Kidney epithelial cell (primary cell): ENCODE measurements at places on chromosomes 16 and 17.

- DNase-seq: no peak
Measured at GRCh38 chr17:2051061-2051932, 3.6 kb upstream of the HIC1 start.

GRCh38 chr17:50211249-50212120 lies 10.1 kb upstream of the COL1A1 start:
- no peak for DNase-seq

- no peak for DNase-seq
Measured at GRCh38 chr16:28042811-28043210, 20.7 kb downstream of the GSG1L start.

GRCh38 chr17:67449065-67449464 lies 72.0 kb downstream of the PITPNC1 start:
- DNase-seq: no peak

DNA sequence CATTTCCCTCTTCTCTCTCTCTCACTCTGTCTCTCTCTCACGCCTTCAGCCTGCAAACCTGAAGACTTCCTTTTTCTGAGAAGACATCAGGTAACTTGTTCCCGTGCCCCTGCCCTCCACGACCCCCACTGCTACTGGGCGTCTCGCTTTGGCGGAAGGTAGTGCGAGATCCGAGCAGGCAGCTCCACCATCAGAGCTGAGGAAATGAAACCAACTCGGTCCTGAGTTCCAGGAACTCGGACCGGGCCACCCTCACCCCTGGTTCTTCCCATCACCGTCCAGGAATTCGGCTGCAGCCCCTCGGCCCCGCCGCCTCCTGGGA lies 585 bp downstream of the MLKL start:
- no peak for DNase-seq

DNA sequence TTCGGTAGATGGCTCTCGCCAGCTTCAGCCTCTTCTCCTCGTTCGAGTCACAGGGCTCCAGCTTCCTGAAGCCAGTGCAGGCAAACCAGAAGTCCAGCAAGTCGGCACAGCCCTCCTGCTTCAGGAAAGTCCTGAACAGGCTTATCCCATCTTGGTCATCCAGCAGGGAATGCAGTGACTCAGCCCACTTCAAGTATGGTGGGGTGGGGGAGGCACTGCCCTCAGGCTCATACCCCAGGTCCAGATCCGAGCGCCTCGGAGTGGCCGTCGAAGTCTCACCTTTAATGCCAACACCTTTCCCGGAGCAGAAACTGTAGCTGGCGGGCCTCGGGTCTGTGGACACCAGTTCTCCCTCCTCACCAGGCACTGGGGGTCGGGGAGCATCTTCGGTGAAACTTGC lies 5.9 kb downstream of the AXIN1 start:
- DNase-seq: no peak

- DNase-seq: no peak
Measured at GRCh38 chr17:59863616-59864015, 29.1 kb downstream of the TUBD1 start.

- DNase-seq: no peak
Measured at GRCh38 chr16:20020976-20021375, 52.7 kb downstream of the GPR139 start.

DNA sequence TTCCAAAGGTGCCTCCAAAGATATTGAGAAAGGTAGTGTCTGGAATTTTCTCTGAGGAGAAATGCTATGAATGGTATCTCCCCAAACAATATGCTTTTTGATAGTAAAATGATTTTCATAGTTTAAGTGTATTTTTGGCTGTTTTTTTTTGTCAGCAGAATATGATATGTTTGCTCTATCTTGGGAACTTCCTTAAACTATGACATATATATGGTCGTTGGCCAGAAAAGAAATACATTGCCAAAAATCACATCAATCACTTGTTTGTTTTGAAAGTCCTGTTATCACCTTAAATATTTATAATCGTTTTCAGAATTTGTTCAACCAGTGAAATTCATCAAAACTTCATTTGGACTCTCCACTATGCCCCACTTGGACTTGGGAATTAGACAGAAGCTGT lies 816.9 kb downstream of the CDH11 start:
- DNase-seq: no peak

GRCh38 chr17:34199932-34200534 lies 55.1 kb upstream of the CCL2 start:
- DNase-seq: peak; percentile 23

DNA sequence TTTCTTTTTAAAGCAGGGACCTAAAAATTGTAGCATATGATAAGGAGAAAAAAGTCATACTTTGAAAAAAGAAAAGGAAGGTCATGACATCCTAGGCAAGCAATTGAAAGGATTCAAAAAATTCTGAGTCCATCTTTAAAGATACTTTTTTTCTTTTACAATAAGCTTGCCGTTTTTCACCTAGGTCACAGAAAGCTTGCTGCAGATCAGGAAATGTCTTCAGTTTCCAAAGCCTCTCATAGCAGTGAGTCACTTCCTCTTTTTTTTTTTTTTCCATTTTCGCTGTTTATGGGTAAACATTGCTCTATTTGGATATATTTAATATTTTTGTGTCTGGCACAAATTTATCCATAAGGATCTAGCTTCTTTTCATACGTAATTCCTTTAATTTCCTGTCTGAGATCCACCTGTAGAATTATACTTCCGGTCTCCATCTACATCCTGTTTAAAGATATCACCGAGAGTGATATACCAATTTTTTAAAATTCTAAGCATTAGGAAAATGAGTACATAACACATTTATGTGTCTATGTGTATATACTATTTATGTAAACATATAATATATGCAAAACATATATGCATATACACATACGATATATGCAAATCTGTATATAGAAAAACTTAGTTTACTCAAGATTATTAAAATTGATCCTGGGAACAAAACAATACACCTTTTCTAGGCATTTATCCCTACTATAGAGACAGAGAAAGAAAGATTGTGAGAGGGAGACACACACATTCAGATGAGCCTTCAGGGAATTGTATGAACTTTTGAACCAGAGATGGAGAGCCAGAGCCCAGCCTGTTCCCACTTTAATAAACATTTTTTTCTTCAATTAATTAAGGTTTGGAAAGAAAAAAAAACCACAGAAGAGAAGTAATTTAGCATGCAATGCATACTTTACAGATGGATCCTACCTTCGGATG lies 134.4 kb downstream of the SKAP1 start:
- no peak for DNase-seq

DNA sequence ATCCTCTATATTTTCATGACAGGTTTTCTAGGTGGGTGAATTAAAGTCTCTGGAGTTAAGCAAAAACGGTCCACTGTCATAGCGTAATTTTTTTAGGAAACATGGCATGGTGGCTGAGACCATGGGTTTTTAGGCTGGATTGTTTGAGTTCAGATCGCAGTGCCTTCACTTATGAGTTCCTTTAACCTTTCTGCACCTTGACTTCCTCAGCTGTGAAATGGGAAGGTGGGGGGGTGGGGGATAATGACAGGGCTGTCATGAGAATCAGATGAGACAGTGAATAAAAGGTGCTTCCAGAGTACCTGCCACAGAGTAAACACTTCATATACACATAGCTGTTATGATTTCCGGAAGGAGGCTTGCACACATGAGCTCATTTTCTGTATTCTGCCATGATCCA lies 11.8 kb downstream of the PRCD start:
- DNase-seq: no peak

DNA sequence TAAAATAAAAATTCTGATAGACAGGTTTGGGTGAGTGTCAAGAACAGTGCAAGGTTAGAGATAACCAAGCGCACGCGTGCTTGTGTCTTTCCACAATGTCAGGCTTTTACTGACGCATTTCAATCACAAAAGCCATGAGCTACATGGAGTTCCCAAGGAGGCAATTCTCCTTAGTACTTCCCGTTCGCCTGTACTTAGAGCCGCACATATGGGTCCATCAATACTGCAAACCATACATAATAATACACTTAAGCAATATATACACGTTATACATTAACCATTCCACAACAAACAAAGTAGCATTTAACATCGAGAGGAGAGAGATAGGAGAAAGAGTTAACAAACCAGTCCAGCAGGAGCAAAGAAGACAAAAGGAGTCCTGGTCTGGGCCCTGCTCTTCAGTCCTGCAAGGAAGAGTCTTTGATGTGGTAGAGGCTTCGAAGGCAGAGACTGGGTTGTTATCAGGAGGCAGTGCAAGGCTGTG lies 11.9 kb upstream of the GPRC5C start:
- no peak for DNase-seq

GRCh38 chr16:5756969-5757368 lies 659.4 kb upstream of the EEF2KMT start:
- DNase-seq: no peak

DNA sequence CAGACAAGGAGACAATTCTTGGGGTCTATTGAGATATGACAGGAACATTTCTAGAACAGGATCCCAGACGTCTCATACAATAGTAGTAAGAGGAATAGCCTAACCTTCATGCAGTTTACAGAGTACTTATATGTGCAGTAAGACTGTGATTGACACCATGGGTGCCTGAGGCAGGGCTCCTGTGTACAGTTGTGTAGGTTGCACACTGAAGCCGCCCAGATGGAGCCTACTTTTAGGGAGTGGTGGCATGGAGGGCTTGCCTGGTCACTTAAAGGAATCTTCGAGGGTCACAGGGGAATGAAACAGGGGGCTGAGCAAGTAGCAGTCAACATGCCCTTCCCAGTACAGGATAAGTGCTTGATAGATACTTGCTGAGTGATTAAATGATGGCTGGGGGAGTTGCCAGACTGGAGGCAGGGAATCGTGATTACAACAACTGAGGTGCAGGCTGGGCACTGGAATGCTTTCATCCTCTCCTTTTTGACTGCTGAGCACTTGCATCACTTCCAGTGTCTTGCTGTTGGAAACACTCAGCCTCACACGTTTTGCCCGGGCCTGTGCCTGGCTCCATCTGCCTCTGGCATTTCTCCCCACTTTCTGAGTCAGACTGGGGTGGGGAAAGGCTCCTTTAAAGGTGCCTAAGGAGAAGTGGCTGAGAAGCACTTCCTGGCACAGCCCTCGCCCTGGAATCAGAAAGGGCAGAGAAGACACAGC lies 71.0 kb downstream of the COPRS start:
- DNase-seq: peak; percentile 48

DNA sequence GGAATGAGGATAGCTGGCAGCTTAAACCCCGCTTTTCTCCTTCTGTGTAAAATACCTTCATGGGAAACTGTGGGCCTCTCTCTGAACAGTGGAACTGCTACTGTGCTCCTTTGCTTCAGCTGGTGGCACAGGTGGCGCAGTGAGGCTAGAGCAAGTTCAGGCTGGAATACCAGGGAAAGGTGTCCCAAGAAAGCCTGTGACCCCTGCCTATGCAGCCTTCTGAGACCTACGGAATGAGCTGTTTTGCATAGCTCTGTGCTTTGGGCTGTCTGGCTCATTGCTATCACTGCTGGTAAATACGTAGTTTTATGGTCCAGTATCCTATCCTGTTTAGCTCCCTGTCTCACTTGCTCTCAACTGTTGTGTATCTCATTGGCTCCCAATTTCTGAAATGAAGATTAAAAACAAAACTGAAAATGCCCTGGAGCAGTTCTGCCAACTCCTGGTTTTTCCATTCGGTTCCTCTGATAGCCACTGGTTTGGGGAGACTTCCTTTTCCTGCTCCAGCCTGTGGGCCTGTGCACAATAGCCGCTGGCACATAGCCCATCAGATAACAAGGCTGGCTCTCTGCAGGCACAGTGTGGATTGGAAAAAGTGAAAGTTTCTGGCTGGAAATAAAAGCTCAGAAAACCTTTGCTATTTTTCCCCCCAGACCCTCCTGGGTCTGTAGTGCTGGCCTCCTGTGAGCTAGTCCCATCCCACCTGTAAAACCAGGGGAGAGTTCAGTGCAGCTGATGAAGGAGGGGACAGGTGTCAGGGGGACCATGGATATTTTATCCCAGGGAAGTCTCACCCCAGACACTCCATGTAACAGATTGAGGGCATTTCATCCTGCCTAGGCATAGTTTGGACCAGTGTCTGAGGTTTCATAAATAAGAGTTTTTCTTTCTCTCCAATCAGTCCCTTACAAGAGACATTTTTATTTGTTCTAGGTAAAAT lies 24.0 kb downstream of the LIMD2 start:
- DNase-seq: peak; percentile 60

GRCh38 chr16:66538910-66539309 lies 11.0 kb downstream of the TK2 start:
- no peak for DNase-seq

GRCh38 chr17:12509801-12510200 lies 155.9 kb upstream of the MYOCD start:
- DNase-seq: no peak

- no peak for DNase-seq
Measured at GRCh38 chr17:40443988-40444899, 994 bp downstream of the IGFBP4 start.

- DNase-seq: no peak
Measured at GRCh38 chr16:35296962-35297653, 1837.7 kb downstream of the TP53TG3F start.

DNA sequence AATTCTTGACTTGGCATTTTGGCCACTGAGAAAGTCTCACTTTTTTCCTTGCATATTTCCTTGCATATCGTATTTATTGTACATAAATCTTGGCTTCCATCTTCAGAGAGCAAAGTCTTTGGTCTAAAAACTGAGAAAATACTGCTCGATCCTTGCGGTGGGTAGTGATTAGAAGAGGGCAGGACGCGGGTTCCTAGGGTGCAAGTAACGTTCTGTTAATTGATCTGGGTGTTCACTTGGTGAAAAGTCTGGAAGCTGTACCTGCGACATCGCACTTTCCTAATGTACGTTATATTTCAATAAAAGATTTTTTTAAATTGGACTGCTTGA lies 758 bp upstream of the UBALD2 start:
- DNase-seq: no peak

DNA sequence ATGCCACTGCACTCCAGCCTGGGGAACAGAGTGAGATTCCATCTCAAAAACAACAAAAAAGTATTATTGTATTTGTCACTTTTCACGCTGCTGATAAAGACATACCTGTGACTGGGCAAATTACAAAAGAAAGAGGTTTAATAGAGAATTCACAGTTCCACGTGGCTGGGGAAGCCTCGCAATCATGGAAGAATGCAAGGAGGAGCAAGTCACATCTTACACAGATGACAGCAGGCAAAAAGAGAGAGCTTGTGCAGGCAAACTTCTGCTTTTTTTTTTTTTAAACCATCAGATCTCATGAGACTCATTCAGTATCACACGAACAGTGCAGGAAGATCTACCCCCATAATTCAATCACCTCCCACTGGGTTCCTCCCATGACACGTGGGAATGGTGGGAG lies 41.5 kb upstream of the ETV4 start:
- no peak for DNase-seq
